Large intestine (tissue), 12 donors: ENCODE measurements at places on chromosomes 7 and 10.

GRCh38 chr10:48494611-48495010 lies 110.3 kb downstream of the ARHGAP22 start:
- DNase-seq = no peak

GRCh38 chr7:114652041-114652440 lies 237.4 kb downstream of the FOXP2 start:
- DNase-seq = no peak

GRCh38 chr7:29017713-29018112 lies 59.6 kb upstream of the TRIL start:
- no peak for DNase-seq

DNA sequence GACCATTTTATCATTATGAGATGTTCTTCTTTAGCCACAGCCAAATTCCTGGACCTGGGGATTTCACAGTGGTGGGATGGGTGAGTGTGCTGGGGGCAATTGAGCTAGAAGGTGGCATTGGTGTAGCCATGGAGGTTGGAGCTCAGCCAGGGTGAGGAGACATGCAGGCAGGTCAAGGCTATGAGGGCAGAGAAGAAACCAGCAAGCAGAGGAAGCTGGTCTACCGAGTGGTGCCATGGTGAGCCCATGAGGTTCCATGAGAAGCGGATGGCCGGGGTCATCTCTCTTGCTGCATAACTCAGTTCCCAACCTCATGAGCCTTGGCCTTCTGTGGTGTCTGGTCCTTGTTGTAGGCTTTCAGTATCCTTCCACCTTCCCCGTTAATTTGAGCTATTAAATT lies 91.4 kb downstream of the CARD11 start:
- DNase-seq = no peak

GRCh38 chr10:34710391-34710751 lies 104.7 kb downstream of the PARD3 start:
- no peak for DNase-seq

DNA sequence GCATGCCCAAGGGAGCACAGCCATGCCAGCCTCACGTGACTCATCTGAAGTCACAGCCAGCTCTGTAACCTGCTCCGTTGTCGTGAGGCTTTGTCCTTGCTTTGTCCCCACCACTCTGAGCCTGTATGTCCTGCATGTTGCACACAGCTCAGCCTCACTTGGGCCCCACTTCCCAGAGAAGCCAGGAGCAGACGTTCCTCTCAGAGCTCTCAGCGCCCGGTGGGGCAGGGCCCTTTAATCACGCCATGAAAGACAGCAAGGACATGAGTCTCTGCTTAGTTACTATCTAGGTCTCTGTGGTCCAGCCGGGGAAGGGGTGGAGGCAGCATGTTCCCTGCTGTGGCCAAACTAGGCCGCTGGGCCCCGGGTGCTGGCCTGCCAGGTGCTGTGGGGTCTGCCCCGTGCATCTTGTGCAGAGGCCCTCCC lies 127.4 kb upstream of the FAM20C start:
- DNase-seq = no peak

DNA sequence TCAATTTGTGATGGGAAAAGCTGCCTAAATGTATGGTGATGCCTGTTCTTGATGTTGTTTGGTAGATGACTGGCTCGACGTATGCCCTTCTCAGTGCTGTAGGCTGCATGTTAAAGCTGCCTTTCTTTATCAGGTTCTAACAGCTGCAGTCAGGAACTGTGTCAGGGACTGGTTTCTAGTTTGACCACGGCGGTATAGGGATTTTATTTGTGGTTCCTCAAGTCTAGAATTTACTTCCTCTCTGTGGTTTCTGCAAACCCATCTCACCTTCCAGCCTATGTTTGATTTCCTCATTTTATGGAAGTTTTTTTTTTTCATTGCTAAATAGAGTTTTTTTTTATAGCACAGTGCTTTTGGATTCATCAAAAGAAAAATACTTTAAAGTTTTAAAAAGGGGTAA lies 26.5 kb downstream of the LMTK2 start:
- no peak for DNase-seq

DNA sequence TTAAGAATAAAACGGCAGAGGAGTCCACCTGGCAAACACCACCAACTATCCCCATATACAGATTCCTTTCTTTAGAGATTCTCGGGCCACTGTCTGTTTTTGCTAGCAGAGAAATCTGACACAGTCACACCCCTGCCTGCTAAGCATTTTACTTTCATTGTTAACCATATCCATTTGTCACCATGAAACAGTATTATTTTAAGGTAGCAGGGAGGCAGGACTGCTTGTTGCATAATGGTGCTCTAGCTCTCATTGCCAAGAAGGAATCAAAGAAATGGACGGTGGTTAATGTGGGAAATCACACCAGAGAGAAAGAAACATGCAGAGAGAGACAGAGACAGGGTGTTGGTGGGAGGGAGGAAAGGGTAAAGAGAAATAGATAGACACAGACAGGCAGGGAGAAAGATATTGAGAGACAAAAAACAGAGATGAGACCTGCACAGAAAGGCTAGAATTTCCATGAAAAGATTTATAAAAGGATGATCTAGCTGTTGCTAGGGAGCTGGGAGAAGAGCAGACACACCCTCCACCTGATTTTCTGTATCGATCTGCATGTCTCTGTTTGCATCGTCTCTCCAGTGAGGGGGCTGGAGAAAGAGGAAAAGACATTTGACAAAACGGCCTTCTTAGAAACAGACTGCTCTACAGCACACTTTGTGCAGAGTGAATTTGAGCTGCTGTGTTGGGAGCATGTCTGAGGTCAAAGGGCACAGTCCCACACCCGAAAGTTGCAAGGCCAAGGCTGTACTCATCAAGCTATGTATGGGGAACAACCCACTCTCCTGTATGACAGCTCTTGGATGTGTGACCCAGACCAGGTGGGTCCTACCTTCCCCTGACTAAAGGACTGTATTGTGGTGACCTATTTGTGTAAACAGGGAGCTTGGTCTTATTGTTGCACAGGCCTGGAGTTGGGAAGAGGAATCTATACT lies 303.1 kb downstream of the FZD1 start:
- no peak for DNase-seq

GRCh38 chr10:112958275-112958995 lies 8.4 kb downstream of the TCF7L2 start:
- no peak for DNase-seq

GRCh38 chr7:29202651-29203069 lies 8.1 kb downstream of the CHN2 start:
- DNase-seq = peak; percentile 79

- no peak for DNase-seq
Measured at GRCh38 chr10:43622038-43622437, 15.8 kb downstream of the ZNF485 start.

GRCh38 chr10:74842301-74842954 lies 16.0 kb downstream of the KAT6B start:
- DNase-seq = no peak

GRCh38 chr10:11742779-11743298 lies 657 bp downstream of the ECHDC3 start:
- peak; percentile 30 for DNase-seq

DNA sequence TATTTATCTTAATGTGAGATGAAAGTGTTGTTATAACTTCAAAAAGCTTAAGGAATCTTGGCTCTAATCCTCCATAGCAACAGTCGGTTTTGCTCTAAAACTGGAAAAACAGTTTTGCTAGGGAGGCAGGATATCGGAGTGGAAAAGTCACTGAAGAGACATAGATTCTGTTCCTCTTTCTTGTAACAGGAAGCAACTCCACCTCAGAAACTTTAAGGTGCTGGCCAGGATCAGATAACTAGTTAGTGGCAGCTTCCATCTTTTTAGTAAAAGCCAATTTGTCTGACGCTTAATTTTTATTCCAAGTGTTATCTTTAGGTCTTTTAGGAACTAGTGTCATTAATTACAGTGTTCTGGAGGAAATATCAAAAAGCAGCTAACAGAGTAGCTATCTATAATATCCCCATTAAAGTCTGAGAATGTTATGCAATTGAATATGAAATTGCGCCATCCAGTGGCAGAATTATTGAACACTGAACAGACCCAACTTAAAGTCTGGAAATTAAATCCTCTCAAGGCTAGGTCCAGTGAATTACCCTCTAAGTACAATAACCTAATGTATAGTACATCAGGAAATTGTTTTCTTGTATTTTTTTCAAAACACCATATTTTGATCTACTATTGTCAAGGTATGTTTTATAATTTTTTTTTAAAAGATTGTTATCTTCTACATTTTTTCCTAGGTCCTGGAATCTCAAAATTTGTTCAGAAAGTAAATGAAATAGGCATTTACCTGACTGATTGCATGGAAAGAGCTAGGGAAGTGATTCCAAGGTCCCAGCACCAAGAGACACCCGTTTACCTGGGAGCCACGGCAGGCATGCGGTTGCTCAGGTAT lies 65.9 kb upstream of the CC2D2B start:
- DNase-seq = peak; percentile 21

DNA sequence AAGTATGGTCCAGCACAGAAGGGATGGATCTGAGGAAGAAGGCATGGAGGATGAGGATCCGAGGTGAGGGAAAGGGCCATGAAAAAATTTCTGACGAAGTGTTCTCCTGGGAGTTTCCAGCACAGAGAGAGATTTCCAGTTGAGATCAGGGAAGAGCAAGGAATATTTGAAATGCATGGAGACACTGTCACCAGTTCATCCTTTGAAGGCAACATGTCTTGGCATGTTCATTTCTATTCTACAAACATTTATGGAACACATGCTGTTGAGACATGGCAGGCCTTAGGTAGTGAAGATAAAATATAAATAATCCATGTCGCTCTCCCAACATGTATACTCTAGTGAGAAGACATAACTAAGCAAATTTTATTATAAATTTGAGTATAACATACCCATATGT lies 234.0 kb upstream of the TCF7L2 start:
- DNase-seq = no peak

DNA sequence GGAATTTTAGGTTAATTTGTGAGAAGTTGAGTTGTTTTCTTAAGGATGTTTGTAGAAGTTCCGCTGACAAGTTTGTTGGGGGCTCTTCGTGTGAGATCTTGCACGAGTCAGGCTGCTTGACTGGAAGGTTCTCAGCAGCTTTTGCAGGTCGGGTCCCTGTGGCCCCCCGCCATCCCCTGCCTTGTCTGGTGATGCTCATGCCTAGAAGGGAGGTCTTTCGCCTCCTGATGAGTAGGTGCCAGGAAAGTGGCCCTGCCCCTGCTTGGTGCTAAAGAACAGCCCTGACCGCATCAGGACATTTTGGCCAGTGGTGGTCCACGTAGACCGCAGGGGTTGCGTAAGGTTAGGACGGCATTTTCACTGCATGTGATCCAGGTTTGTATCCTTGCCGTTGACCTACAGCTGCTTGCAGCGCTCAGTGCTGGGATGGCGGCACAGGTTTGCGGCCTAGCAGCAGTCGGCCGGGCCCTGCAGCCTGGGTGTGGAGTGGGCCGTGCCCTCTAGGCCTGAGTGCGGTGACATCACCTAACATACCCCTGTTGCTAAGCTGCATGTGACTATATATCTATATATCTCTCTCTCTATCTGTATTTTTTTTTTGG lies 62.4 kb downstream of the DNAJB6 start:
- DNase-seq = no peak

DNA sequence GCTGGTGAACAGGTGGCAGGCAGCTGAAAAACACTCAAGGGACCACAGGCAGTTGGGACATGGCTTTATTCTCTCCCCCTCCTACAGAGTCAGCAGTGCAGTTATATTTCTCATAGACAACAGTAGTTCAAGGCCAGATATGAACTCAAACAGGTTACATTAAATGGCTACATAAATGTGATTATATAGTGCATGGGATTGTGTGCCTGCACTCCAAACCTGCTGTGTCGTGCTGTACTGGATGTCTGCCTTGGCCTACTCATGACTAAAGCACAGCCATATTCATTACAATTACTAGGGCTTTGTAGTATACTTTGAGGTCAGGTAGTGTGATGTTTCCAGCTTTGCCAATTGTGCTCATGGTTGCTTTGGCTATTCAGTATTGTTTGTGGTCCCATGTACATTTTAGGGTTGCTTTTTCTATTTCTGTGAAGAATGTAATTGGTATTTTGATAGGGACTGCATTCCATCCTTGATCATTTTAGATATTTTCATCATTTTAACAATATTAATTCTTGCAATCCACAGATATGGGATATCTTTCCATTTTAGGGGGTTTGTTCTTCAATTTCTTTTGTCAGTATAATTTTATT lies 393.6 kb downstream of the CNTNAP2 start:
- DNase-seq = no peak

DNA sequence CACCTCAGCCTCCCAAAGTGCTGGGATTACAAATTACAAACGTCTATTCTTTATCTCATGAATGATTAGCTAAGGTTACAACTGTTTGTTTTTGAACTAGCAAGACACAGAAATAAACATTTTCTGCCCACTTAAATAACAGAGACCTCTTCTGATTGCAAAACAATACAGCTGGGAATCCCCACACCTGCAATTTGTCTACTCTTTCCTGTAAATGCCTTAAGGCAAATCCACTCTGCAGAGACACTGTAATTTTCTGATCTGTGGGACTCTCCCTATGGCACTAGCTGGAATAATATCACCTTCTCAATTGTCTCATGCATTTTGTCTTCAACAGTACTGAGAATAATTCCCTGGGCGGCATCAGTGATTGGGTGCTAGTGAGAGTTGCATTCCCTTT lies 149.3 kb upstream of the FAM3C start:
- DNase-seq = no peak

DNA sequence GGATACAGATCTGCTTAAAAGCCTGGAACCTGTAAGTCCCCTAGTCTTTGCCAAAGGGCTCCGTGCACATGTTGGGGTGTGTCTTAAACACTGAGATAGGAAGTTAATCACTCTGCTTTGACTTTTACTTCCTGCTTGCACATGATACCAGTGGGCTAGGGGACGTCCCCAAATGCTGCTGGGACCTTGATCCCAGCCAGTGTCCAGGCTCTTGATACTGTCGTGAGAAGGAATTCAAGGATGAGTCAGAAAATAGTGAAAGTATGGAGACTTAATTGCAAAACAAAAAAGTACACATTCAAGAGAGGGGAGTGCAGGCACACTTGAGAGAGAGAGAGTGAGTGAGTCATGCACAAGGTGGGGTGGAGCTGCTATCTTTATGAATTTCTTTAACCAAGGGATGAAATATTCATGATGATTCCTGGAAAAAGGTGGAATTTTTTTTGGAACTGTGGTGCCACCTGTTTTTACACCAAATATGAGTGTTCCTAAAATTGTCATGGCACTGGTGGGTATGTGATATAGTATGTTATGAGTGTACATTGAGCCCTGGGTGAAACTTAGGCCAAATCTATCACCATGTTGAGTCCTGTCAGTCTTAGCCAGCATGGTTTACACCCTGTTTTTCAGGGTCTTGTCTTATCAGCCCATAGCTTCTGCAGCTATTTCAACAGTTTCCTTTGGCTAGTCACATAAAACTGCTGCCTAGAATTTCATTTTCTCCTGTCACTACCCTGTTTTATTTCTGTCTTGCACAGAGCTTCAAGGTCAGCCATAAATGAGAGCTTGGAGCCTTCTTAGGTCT lies 88.3 kb upstream of the CYP26C1 start:
- peak; percentile 67 for DNase-seq

GRCh38 chr7:155766966-155767916 lies 45.0 kb downstream of the SHH start:
- no peak for DNase-seq

- DNase-seq = no peak
Measured at GRCh38 chr7:141992156-141992555, 3.5 kb upstream of the MGAM start.
